ENCODE measurements at places on chromosomes 5 and 9.

DNA sequence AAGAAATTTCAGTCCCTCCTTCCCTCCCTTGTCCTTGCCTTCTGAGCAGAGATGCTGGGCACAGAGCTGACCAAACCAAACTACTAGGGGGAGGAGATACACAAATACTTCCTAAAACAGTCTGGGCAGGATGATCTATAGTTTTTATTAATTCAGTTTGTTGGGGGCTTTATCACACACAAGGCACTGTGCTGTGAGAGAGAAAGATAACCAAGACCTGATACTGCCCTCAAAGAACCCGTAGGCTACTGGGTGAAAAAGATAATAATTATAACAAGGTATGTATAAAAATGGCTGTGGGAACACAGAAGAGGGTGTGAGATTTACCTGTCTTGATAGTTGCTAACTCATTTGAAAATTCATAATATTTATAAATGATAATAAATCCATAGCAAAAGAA is 354.7 kb downstream of the NDUFS4 start:
- DNase-seq: no peak

DNA sequence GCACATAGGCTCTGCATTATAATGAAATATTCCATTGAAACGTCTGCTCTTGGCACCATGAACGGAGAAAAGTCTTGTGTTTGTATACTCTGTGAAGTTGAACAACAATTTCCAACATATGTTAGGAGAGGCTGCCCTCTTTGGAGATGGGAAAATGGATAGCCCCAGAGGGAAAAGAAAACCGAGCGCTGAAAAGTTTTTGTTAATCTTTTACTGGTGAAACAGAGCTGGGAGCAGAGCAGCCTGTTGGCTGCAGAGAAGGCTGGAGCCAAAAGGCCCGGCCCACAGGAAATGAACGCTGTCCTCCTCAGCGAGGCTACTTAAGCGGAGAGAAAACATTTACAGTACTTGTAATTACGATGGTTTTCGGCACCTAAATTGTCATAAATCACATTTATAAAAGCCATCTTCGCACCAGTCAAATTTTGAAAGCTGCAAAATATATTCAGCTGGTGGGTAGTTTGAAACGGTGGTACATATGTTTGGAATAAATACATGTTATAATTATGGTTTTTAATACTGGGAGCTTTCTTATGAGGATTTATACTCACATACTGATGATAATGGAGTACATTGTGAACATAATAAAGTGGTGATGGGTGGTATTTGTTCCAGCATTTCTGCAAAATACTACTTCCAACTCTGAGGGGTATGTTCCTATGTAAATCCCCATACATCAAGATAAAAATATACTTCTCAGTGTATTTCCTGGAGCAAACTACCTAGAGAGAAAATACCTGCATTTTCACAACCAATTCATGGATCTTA is 129.6 kb upstream of the CNTLN start:
- DNase-seq: no peak

GRCh38 chr5:76514292-76514691 is 108.9 kb downstream of the F2RL2 start:
- DNase-seq: no peak

DNA sequence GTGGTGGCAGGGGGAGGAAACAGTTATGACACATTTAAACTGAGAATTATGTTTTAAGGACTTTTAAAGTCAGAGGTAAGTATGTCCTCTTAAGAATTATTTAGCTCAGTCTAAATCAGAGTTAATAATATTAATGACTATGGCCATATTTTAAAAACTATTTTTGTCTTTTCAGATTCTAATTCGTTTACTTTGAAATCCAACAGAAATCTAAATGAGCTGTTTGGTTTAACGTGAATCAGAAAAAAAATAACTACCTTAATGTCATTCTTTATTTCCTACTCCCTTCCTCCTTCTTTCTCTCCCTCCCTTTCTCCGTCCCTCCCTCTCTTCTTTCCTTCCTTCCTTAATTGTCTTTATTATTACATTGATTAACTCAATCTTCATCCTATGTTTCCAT is 14.7 kb downstream of the C1QTNF3 start:
- no peak for DNase-seq

DNA sequence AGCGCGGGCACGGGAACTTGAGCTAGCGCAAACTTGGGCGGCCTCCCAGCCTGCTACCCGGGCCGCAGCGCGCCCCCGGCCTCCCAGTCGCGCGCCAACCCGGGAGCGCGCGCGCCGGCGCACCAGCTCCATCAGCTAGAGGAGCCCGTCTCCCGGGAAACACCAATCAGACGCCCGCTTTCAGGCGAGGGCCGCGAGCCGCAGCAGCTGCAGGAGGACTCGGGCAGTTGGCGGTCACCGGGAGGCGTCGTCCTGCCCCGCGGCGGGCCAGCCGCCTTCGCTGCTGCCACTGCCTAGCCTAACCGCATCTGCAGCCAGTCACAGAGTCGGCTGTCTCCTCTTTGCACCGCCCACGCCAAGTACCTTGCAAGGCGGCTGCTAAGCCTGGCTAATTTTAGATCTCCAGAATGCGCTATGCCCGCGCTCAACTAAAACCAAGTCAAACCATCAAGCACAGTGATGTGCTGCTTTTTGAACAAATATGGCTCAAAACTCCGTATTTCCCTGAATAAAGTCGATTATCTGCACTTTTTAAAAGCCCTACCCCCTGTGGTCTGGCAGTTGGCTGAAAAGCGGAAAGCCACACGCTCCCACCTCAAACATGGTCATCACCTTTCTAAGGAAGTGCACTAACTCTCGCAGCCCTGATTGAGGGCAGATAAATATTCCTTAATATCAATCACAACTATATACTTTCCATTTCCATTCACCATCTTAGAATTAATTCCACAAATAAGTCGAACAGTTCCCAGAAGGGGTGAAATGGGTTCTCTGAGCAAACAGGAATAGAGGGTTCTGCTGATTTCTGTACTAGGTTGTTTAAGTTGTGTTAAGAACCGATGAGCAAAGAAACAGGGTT is 221.8 kb downstream of the MEF2C start:
- DNase-seq: peak; percentile 90

DNA sequence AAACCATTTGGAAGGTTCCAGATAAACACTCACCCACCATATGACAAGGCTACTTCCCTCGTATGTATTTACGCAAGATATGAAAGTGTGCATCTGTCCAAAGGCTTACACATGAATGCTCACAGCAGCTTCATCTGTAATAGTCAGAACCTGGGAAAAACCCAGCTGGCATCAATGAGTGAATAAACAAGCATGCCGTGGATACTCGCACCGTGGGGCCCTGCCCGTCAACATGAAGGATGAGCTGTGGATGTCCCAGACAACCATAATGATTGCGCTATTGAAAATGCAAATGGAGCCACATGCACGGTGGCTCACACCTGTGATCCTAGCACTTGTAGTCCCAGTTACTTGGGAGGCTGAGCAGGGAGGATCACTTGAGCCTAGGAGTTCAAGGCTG is 60.6 kb upstream of the FCN1 start:
- no peak for DNase-seq

DNA sequence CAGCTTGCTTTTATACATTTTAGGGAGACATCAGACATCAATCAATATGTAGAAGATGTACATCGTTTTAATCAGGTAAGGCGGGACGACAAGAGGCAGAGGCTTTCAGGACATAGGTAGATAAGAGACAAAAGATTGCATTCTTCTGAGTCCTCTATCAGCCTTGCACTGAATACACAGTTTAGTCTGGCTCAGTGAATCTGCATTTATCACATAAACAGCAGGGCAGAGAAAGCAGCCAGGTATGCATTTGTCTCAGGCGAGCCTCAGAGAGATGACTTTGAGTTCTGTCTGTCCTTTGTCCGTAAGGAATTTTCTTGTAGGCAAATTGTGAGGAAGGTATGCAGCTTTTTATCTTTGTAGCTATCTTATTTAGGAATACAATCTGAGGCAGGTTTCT is 202.8 kb upstream of the TAS2R1 start:
- DNase-seq: no peak

DNA sequence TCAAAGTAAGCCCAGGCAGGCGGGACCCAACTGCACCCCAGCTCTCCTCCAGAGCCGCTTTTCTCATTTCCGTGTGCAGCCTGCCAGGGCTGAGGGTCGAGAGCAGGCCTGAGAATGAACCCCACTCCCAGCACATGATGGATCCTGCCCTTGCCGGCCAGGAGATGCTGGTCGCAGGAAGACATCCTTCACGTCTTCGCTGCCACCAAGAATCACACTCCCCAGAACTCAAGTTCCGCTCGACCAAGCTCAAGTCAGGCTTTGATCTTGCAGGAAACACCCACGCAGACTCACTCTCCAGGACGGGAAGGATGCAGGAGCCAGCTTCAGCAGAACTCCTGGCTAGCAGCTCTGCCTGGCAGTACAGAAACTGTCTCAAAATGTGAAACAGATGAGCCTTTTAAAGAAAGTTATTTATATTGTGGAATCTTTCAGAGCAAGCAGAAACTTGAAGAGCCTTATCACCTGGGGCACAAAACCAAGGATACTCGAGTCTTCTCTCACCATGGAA is 102.4 kb downstream of the ROR2 start:
- no peak for DNase-seq

DNA sequence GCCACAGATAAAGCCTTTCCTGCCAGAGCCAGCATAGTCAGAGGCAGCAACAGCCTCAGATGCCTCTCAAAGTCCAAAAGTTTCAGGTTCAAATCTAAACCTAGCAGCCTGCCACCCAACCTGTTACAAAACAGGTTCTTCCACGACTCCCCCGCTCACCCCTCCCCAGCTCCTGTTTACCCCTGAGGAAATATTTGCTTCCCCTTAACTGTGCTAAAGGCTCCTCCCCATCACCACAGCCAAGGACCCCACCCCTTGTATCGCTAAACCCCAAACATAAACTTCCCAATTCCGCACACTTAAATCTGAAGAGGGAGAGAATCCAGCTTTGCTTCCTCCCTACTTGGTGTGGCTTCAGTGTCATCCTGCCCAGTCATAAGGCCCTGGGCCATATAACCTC is 15.4 kb upstream of the VDAC1 start:
- DNase-seq: no peak

DNA sequence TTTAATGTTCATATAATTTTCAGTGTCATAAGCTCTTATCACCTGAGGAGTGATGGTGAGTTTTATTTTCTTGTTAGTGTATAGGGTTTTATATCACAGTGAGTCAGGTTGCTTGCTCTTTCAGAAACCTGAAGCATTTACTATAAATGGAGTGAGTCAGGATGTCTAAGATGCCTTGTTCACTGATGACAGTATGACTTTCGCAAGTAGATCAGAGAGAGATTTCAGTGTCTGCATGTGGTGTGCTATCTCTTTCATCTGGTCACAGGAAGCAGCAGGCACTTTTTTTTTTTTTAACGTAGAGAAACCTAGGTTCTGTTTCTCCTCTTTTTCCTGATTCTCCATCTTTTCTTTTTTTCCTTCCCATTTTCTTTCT is 237.1 kb downstream of the DMRTA1 start:
- no peak for DNase-seq

DNA sequence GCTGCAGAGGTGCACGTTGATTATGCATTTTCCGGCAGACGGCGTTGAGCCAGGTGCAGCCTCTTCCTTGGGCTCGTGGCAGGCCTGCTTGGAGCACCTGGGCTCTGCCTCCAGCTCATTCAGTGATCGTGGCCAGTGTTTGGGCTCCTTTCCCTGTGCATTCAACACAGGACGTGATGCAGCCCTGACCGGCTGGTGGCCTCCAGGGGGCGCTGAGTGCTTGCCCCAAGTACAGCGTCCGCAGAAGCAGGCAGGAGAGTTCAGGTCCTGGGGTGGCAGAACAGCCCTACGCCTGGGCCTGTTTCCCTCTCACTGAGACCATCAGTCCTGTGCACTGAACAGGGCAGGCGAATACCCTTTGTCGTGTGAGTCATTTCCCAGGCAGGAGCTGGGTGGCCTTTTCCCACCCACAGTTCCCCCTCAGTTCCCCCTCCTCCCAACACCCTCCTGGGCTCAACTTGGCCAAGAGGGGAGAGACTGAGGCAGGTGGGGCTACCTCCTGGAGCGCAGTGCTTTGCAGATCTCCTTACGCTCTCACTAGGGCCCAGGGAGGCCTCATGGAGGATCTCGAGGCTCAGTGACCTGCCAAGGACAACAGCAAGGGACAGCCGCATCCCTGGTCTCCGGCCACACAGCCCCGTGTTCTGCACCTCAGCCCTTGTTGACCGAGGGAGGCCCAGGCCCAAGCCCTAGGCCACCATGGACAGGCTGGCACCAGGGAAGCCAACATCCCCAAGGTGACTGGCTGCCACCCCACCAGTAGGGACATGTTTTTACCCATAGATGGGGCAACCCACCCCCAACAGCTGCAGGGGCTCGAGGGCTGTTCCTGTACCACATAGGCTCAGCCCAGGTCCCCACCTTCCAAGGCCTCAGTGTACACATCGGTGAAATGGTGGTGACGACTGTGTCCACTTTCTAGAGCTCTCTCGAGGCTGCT is 52.9 kb downstream of the LRSAM1 start:
- peak; percentile 79 for DNase-seq

Measured in astrocyte of the cerebellum (primary cell).